ENCODE measurements at places on chromosomes 1 and 21. TPM values are rescaled to one million over a fixed set of nuclear protein-coding genes. Genes with fewer than 3 reads are reported as not detected.

DNA sequence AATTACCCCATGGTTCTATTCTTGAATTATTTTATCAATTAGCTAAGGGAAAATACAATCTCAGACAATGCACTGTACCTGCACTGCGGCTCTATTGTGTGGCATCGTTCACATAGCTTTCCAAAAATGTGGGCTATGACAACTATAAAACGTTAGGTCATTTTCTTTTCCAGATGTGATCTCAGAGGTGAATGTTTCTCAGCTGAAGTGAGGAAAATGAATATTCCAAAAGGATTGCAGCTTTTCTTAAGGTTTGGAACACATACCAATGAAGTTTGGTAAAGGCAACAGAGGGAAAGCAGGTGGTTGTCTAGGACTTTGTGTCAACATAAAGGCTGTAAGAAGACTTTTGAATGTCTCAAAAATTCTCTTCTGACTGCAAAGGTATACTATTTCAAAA lies 105.5 kb downstream of the NRIP1 start:
- H3K27me3 ChIP-seq = no peaks in the 10 kb centered on the region
- H3K27ac ChIP-seq = no peak overlapping the region
- no peak for DNase-seq
- no peaks in the 10 kb centered on the region for H3K36me3 ChIP-seq

The CAPN8 gene
- total RNA-seq = 1.2 TPM

DNA sequence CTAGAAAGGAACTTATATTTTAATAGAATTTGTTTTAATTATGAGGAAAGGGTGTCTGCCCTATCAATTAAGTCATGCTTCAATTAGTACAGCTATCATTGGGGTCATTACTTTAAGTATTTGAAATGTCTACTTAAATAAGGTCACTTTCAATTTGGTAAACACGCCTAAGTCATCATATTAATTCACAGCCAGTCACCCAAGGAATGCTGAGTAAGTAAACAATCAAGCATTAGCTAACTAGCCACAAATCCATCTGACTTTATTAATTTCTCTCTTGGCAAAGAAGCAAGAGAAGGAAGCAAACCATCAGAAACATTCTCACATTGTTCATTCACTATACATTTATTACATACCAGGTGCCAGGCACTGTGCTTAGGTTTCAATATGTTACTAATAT lies 1.2 kb upstream of the LRRC52 start:
- H3K27ac ChIP-seq = no peak overlapping the region
- no peaks in the 10 kb centered on the region for H3K4me1 ChIP-seq
- H3K27me3 ChIP-seq = no peaks in the 10 kb centered on the region
- no peaks in the 10 kb centered on the region for H3K36me3 ChIP-seq
- H3K4me3 ChIP-seq = no peak overlapping the region
- no peak for DNase-seq

DNA sequence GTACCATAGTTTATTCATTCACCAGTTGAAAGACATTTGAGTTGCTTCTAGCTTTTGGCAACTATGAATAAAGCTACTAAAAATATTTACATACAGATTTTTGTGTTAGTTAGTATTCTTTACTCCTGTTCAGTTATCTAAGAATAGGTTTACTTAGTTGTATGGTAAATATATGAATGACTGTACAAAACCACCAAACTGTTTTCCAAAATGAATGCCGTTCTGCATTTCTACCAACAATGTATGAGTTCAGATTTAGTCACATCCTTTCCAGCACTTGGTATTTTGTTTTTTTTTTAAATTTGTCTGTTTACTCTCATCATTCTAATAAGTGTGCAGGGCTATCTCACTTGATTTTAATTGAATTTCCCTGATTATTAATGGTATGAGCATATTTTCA lies 3.4 kb upstream of the KIFAP3 start:
- H3K4me3 ChIP-seq = no peak overlapping the region
- no peak overlapping the region for H3K27ac ChIP-seq
- peaks cover 15% of the 10 kb centered on the region for H3K4me1 ChIP-seq
- no peaks in the 10 kb centered on the region for H3K36me3 ChIP-seq
- no peaks in the 10 kb centered on the region for H3K27me3 ChIP-seq
- no peak for DNase-seq

GRCh38 chr1:41642922-41643821 lies 158.7 kb upstream of the EDN2 start:
- H3K36me3 ChIP-seq = no peaks in the 10 kb centered on the region
- H3K27ac ChIP-seq = no peak overlapping the region
- H3K4me3 ChIP-seq = no peak overlapping the region
- peaks cover 17% of the 10 kb centered on the region for H3K4me1 ChIP-seq
- H3K27me3 ChIP-seq = no peaks in the 10 kb centered on the region
- DNase-seq = no peak

- no peaks in the 10 kb centered on the region for H3K36me3 ChIP-seq
- DNase-seq = no peak
- no peaks in the 10 kb centered on the region for H3K27me3 ChIP-seq
Measured at GRCh38 chr1:67493148-67493547, 62.9 kb upstream of the SERBP1 start.

DNA sequence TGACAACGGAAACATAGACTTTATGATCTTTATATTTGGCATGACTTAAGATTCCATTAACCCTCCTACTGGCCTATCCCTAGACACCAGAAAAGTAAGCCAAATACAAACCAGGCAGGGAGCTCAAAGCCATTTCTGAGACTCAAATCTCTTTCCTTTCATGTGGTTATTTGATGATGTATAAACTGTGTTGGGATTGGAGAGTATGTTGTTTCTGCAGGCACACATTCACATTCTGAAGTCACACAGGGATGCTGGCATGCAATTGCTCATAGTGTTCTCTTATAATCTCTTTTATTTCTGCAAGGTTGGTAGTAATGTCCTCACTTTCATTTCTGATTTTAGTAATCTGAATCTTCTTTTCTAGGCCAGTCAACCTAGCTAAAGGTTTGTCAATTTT lies 5.8 kb downstream of the ZMYND12 start:
- H3K36me3 ChIP-seq = no peaks in the 10 kb centered on the region
- H3K27me3 ChIP-seq = no peaks in the 10 kb centered on the region
- H3K4me1 ChIP-seq = no peaks in the 10 kb centered on the region
- no peak for DNase-seq
- H3K4me3 ChIP-seq = no peak overlapping the region

DNA sequence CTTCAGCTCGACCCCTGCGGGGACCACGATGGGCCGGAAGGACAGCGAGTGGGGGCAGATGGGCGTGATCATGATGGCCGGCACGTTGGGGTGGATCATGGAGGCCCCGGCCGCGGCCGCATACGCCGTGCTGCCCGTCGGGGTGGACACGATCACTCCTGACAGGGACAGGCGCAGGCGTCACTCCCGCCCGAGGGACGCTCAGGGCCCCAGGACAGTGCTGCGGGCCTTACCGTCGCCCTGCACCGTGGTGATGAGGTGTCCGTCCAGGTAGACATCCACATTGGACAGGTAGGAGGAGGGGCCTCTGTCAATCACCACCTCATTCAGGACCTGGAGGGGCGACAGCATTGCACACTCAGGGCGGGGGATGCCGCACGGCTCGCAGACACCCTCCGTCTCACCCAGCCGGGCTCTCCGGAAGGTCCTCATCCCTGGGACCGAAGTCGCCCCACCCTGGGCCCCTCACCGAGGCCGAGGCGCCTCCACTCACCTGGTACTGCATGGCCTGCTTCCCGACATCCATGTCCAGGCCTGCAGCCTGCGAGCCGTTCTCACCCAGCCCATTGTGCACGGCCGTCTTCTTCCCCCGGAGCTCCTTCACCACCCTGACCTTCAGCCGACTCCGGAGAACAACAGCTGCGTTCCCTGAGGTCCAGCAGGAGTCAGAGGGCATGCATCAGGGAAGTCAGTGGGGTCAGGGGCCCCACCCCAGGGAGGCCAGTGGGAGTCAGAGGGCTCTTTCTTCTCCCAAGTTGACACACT lies 24.0 kb downstream of the NADK start:
- DNase-seq = no peak
- no peak overlapping the region for H3K4me3 ChIP-seq
- no peaks in the 10 kb centered on the region for H3K27me3 ChIP-seq
- no peak overlapping the region for H3K27ac ChIP-seq

GRCh38 chr1:107132195-107132594 lies 8.6 kb upstream of the NTNG1 start:
- H3K27ac ChIP-seq = no peak overlapping the region
- H3K36me3 ChIP-seq = no peaks in the 10 kb centered on the region
- H3K27me3 ChIP-seq = no peaks in the 10 kb centered on the region
- H3K4me3 ChIP-seq = no peak overlapping the region

DNA sequence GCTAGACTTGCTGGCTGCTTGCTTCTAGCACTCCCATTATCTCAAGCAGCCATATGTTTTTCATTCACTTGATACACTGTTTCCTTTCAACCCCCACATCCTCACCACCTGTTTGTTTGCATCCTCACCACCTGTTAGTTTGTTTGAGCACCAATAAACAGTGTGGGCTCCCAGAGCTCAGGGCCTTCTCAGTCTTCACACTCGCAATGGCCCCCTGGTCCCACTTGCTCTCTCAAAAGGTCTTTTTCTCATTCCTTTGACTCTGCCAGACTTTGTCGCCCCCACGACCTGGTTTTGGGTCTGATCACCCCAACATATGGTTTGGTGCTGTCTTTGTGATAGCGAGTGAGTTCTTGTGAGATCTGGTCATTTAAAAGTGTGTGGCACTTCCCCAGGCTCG lies 6.2 kb upstream of the PADI4 start:
- no peaks in the 10 kb centered on the region for H3K4me1 ChIP-seq
- H3K27me3 ChIP-seq = no peaks in the 10 kb centered on the region
- H3K4me3 ChIP-seq = no peak overlapping the region

GRCh38 chr1:70387507-70387906 lies 23.6 kb upstream of the CTH start:
- no peaks in the 10 kb centered on the region for H3K36me3 ChIP-seq
- no peak overlapping the region for H3K4me3 ChIP-seq
- no peaks in the 10 kb centered on the region for H3K27me3 ChIP-seq
- DNase-seq = no peak
- no peaks in the 10 kb centered on the region for H3K4me1 ChIP-seq
- no peak overlapping the region for H3K27ac ChIP-seq

The OR2T11 gene
- total RNA-seq = not detected

The CLCA4 gene
- not detected for total RNA-seq

DNA sequence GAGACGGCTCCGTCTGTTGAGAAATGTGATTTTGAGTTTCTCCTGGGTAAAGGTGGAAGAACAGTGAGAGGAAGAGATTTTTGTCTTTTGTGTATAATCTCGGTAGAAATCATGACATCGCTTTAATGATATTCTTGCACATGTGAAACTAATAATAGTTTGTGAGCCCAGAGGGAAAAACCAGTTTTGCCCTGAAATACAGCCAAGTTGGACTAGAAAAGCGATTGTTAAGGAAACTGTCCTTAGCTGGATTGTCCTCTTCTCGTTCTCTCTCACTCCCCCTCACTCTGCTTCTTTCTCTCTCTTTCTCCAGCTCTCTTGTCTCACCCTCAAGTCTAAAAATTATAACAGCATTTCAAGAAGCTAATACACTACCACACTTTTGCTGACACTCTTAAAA lies 17.1 kb downstream of the KCNJ6 start:
- no peaks in the 10 kb centered on the region for H3K27me3 ChIP-seq
- no peak for DNase-seq

- H3K27ac ChIP-seq = no peak within 1 kb of the TSS
- H3K4me3 ChIP-seq = no peak within 1 kb of the TSS
- H3K36me3 ChIP-seq = no peaks in the 10 kb centered on the region
- peaks cover 18% of the 10 kb centered on the region for H3K4me1 ChIP-seq
Measured at GRCh38 chr1:28176492-28177470, at the start of gene PTAFR. PTAFR (minus strand) TSS chr1:28176690; CDS start chr1:28151021, 25,669 bp downstream.

The SH3BGR gene
- 0.94 TPM for total RNA-seq

The RNU1-1 gene
- 4,458 TPM for total RNA-seq

GRCh38 chr21:46569081-46569480 lies 35.8 kb downstream of the S100B start:
- DNase-seq = no peak
- H3K27me3 ChIP-seq = no peaks in the 10 kb centered on the region
- H3K4me3 ChIP-seq = no peak overlapping the region
- H3K36me3 ChIP-seq = peaks cover 72% of the 10 kb centered on the region
- H3K4me1 ChIP-seq = no peaks in the 10 kb centered on the region

DNA sequence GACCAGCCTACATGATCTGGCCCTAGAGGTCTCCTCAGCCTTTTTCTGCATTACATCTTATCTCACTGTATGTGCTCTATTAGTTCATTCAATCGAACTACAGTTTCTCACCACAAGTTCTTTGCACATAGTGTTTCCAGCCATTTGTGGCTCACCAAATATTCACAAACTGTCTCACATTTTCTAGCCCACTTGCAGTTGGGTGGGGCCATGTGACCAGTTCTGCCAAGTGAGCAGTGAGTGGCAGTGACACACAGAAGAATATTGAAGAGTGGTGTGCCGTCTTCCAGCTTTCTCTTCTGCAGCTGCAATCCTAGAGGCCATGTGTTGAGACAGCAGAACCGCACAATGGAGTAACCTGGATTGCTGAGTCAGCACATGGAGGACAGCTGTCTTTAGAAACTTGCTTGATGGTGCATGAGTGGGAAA lies 103.2 kb upstream of the ZNF644 start:
- DNase-seq = no peak
- H3K36me3 ChIP-seq = no peaks in the 10 kb centered on the region
- no peak overlapping the region for H3K4me3 ChIP-seq
- H3K4me1 ChIP-seq = no peaks in the 10 kb centered on the region
- no peak overlapping the region for H3K27ac ChIP-seq

The LORICRIN gene
- total RNA-seq = not detected

DNA sequence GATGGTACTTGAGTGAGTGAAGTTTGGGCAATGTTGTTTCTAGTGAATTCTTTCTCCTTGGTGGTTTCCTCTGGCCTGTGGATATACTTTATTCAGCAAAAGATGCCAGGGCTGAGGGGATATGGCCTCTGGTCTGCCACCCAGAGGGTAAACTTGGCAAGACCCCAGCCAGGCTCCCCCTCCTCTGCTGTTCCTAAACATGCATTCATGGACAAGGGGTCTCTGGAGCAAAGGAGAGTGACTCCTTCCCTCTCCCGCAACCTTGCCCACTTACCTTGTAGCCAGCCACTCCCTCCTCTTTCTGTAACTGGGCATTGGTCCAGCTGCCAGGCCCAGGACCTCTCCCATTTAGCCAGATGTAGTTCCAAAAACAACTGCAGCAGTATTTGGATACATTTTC lies 43.8 kb downstream of the RUNX3 start:
- H3K27me3 ChIP-seq = no peaks in the 10 kb centered on the region
- no peak for DNase-seq
- no peak overlapping the region for H3K27ac ChIP-seq
- no peak overlapping the region for H3K4me3 ChIP-seq
- H3K36me3 ChIP-seq = no peaks in the 10 kb centered on the region

DNA sequence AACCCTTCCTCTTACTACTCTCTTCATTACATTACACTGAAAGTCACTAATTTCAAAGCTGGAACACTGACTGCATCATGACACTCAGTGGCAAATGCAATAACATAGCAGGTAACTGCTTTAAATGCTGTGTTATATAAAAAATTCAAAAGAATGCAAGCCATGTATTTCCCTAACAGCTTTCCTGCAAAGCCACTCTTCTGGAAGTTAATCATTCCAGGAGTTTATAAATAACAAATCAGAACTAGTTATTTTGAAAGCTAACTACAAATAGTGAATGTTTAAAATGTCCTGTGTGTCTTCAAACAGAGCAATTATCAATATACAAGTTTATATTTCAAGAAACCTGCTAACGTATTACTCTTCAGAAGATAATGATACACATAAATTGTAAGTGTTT lies 34.5 kb downstream of the DBT start:
- no peaks in the 10 kb centered on the region for H3K27me3 ChIP-seq
- H3K4me3 ChIP-seq = no peak overlapping the region
- no peaks in the 10 kb centered on the region for H3K4me1 ChIP-seq
- H3K27ac ChIP-seq = no peak overlapping the region
- DNase-seq = no peak

- no peak overlapping the region for H3K27ac ChIP-seq
- H3K27me3 ChIP-seq = no peaks in the 10 kb centered on the region
- H3K4me3 ChIP-seq = no peak overlapping the region
- no peaks in the 10 kb centered on the region for H3K36me3 ChIP-seq
- no peaks in the 10 kb centered on the region for H3K4me1 ChIP-seq
Measured at GRCh38 chr21:17590430-17590829, 22.3 kb downstream of the BTG3 start.
